ENCODE measurements at places on chromosomes 12 and 14.
A peak's percentile ranks its signal among the peaks of the same experiment; 100 is the strongest.

- no peak for DNase-seq
These were observed 13.5 kb upstream of the FLRT2 start for GRCh38 chr14:85516239-85517113.

DNA sequence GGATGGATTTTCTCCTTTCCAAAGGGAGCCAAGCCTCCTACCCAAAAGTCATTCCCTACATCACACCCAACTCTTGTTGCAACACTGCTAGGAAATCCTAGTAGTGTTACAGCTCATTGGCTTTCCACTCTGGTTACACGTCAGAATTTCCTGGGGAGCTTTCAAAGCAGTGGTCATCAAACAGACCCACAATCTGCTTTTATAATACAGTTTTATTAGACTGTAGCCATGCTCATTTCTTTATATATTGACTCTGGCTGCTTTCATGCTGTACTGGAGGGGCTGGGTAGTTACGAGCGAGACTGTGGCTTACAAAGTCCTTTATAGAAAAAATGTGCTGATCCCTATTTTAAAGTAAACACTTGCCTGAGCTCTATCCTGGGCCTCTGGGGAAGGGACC lies 34.3 kb downstream of the ZFYVE26 start:
- no peak for DNase-seq

- DNase-seq = peak; percentile 62
These were observed 118.2 kb downstream of the AACS start for GRCh38 chr12:125183187-125184067.

DNA sequence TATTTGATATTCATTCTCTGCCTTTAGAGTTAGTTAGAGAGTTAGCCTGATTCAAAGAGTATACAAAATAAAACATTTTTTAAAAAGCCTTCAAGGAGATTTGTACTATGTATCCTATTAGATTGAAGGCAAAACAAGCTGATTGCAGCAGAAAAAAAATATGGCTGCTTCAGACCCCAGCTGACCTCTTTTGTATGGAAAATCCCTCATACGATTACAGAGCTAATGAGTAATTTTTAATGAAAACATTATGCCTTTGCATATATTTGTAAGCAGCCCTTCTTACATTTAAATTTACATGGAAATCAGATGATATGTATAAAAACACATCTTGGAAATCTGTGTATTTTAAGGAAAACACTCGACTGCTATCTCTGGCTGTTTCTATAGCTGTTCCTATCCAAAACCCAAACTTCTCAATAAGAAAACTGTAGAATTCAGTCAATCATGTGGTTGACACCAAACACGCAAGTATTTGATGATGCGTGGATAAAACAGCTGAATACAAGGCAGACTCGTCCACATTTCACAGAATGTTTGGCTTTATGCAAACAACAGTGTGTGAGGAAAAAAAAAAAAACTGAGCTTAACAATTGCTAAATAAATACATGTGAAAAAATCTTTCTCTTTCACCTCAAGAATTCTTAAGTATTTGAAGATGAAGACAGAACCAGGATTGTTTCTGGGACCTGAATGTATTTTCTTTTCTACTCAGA lies 275.3 kb downstream of the EGLN3 start:
- no peak for DNase-seq

DNA sequence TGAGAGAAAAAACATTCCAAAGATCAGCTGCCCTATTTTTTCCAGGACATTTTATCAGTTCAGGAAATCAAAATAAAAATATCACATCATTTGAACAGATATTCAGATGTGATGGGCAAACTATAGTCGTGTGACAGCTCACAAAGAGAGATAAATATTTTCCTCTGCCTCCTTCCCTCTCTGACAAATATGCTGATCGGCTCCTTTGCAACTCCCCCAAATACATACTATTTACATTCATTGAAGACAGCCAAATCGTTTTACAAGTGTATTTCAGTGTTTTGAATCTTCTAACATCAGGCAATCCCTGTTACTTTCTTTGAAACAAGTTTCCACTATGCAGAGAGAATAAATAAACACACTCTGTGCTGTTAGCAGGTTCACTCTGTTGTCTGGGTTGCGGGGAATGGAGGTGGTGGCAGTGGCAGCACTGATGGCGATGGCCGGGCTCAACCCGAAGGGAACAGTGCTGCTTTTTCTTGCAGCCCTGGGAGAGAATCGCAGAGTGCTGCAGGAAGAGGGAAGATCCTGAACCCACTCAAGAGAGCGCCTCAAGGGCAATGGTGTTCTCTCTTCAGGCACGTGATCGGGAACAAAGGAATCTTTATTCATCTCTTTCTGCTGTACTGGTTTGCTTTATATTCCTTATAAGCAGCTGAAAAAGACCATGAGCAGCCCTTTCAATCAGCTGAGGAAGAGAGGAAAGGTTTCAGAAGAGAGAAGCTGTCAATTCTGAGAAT lies 142.5 kb downstream of the PHLDA1 start:
- no peak for DNase-seq

DNA sequence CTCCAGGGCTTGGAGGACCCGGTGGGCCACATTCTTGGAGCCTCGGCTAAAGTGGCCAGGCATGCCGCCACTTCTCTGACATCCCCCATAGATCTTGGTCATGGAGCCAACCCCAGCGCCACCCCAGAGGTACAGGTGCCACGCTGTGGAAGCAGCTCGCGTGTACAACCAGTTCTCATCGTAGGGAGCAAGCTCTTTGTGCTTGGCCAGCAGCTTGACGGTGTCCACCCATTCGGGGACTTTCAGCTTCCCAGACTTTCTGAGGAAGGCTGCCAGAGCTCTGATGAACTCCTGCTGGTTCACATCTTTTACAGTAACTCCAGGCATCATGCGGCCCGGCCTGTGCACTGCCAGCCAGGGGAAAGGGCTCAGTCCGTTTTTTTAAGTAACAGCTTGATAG lies 29.3 kb upstream of the EAPP start:
- DNase-seq = no peak

DNA sequence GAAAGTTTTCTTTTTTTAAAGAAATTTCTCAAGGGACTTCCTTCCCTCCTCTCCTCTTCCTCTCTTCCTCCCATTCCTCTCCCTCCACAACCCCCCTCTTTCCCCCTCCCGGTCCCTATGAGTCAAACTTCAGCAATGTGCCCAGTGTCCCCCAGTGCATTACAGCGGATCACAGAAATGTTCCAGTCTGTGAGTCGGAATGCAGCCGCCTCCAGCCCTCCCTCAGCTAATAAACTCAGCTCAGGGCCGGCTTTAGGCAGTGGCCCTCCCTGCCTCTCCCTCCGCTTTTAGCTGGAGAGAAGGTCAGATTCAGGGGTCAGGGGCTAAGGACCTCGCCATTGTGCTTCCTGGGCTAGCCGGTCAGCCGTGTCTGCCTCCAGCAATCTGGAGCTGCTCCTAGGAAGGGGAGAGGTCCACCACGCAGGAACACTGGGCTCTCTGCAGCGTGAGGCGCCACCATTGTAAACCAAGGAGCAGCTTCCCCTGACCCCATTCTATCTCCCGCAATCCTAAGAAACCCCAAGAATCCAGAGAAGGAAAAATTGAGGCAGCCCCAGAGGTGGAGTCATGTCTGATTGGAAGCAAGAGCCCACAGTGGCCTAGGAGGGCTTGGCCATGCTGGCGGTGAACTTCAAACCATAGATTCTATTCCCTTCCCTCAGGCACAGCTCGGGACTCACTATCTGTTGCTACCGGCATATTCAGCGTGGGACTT lies 1.1 kb upstream of the HDAC7 start:
- peak; percentile 11 for DNase-seq

- no peak for DNase-seq
These were observed 9.2 kb upstream of the TIGAR start for GRCh38 chr12:4311776-4312175.
